ENCODE measurements at places on chromosomes 6 and 20.

GRCh38 chr6:1869308-1869707 is 259.6 kb downstream of the FOXC1 start:
- no peaks in the 10 kb centered on the region for H3K36me3 ChIP-seq
- no peak overlapping the region for H3K4me3 ChIP-seq
- DNase-seq, result no peak
- no peaks in the 10 kb centered on the region for H3K4me1 ChIP-seq
- no peak overlapping the region for H3K27ac ChIP-seq

DNA sequence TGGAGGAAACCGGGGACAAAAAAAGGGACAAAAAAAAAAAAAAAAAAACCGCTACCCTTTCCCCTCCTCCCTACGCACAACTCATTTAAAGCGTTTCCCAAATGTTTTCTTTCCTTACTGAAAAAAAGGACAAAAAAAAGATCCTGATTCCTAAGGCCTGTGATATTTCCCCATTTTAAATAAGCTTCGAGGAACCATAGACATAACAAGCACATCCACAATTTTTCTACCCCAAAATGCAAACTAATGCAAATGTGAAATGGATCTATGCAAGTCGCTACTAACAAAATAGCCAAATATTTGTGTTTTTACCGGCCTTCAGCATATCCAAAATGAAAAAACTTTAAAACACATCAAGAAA is 1.4 kb upstream of the ZNF217 start:
- H3K27ac ChIP-seq, result peak overlapping the region; percentile 81
- peaks cover 22% of the 10 kb centered on the region for H3K4me1 ChIP-seq
- no peaks in the 10 kb centered on the region for H3K36me3 ChIP-seq
- peak overlapping the region; percentile 75 for H3K4me3 ChIP-seq

DNA sequence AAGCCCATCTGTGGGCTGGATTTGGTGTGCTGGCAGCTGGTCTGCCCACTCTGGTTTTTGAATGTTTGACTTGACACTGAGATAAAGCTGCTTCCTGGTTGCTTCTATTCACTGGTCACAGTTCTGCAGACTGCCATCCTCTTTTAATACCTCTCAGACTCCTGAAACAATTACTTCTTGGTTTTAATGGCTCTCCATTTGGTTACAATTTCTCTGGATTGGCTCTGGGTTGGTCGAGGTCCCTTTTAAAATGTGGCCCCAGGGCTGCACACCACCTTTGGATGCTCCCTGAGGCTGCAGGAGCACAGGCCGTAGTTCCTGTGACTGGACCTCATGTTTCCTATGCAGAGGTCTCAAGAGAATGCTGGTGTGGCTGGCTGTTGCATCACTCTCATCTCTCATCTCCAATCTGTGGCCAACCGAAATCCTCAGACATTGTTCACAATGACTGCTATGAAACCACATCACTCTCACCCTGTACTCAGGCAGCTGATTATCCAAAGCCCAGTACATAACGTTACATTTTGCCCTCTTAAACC is 98.5 kb downstream of the INSM1 start:
- H3K27me3 ChIP-seq, result no peaks in the 10 kb centered on the region
- peak; percentile 50 for DNase-seq
- no peak overlapping the region for H3K4me3 ChIP-seq
- no peaks in the 10 kb centered on the region for H3K36me3 ChIP-seq
- no peak overlapping the region for H3K27ac ChIP-seq

DNA sequence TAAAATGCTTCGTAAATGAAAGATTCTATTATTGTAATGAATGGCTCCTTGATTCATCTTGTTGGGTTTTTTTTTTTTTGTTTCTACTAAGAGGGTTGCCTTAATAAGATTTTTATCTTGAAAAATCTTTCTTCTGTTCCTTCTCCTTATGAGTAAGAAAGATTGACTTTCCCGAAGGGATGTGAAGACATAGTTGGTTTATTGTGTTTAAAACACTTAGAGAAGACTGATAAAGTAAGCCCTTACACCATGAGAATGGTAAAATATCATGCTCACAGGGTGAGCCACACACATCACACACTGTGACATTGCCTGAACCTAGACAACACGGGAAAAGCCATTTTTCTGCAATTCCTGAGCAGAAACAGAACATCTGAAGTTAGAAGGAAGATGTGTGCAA is 317.2 kb upstream of the TCF21 start:
- H3K36me3 ChIP-seq, result no peaks in the 10 kb centered on the region
- no peak overlapping the region for H3K27ac ChIP-seq
- no peak overlapping the region for H3K4me3 ChIP-seq
- DNase-seq, result no peak
- H3K4me1 ChIP-seq, result no peaks in the 10 kb centered on the region

GRCh38 chr20:33668466-33669155 is 1.9 kb downstream of the ACTL10 start:
- H3K36me3 ChIP-seq, result no peaks in the 10 kb centered on the region
- no peak overlapping the region for H3K27ac ChIP-seq
- H3K4me1 ChIP-seq, result peaks cover 27% of the 10 kb centered on the region
- DNase-seq, result no peak
- H3K4me3 ChIP-seq, result no peak overlapping the region

- H3K4me3 ChIP-seq, result no peak overlapping the region
- H3K27ac ChIP-seq, result no peak overlapping the region
- H3K27me3 ChIP-seq, result no peaks in the 10 kb centered on the region
Observed at GRCh38 chr6:38552121-38552520, 87.6 kb downstream of the BTBD9 start.

DNA sequence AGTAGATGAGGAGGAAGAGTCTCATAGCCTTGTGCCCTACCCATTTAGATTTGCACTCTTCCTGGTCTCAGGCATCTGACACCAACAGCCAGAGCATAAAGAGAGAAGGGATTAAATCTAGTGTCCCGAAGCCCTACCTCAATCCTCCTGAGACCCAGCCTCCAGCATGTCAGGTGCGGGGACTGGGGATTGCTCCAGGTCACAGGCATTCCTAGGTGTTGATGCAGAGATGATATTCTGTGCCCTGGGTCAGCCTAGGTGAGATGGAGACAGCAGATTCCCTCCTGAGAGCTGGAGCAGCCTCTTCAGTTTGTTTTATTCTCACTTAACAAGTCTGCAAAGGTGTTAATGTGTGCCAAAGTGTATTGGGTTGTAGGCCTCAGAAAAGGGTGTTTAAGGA is 89.8 kb downstream of the ANKRD6 start:
- no peak overlapping the region for H3K4me3 ChIP-seq
- DNase-seq, result no peak
- no peaks in the 10 kb centered on the region for H3K4me1 ChIP-seq
- no peaks in the 10 kb centered on the region for H3K27me3 ChIP-seq

DNA sequence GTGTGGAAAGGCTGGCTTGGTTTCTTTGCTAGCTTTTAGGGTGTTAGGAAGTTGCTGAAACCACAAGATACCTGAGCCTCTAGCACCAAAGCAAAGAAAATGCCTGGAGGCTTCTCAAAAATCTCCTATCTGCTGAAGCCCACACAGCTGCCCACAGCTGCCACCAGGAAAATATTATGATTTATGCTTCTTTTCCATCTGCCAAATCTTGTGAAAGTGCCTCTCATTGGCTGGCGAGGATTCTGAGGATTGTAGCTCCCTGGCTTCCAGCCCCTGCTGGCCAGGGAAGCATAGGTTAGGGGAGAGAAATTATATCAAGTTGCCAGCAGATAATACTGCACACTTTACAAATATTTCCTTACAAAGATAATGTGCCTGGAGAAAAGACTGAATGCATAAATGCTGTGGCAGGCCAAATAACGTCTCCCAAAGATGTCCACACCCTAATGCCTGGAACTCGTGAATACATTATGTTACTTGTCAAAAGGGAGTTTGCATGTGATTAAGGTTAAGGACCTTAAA is 98.4 kb downstream of the MRPL14 start:
- H3K4me1 ChIP-seq, result no peaks in the 10 kb centered on the region
- no peaks in the 10 kb centered on the region for H3K36me3 ChIP-seq
- DNase-seq, result no peak
- H3K27me3 ChIP-seq, result no peaks in the 10 kb centered on the region
- no peak overlapping the region for H3K4me3 ChIP-seq

DNA sequence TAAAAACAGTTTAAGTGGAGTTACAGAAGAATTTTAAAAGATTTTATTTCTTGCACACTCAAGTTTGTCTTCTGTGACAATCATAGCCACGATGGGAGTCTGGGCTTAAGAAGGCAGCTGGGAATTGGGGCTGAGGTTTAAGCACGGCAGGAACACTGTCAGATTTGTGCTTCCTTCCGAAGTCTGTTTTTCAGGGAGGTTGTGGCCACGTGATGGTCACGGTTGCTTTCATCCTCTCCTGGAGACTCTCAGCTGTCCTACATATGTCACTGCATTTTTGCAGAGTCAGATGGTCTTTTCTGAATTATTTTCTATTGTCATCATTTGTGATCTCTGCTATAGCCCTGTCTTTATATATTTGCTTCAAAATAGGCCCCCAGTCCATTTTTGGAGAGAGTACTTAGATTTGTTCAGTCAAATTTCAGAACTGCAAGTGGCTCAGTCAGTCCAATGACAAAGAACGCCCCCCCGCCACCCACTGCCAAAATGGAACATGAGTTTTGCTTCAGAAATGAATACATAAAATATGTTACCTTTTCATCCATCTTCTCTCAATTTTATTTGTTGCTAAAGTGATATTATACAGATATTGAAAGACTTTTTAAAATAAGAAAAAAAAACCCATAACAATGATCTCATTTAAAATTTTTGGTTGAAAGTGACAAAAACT is 111.8 kb upstream of the ZFP64 start:
- no peak overlapping the region for H3K4me3 ChIP-seq
- H3K27ac ChIP-seq, result no peak overlapping the region
- no peaks in the 10 kb centered on the region for H3K36me3 ChIP-seq
- H3K27me3 ChIP-seq, result no peaks in the 10 kb centered on the region
- DNase-seq, result no peak

- H3K36me3 ChIP-seq, result no peaks in the 10 kb centered on the region
- no peak overlapping the region for H3K27ac ChIP-seq
- no peak for DNase-seq
- H3K4me3 ChIP-seq, result no peak overlapping the region
Observed at GRCh38 chr6:82866446-82866845, 199.2 kb downstream of the UBE3D start.

DNA sequence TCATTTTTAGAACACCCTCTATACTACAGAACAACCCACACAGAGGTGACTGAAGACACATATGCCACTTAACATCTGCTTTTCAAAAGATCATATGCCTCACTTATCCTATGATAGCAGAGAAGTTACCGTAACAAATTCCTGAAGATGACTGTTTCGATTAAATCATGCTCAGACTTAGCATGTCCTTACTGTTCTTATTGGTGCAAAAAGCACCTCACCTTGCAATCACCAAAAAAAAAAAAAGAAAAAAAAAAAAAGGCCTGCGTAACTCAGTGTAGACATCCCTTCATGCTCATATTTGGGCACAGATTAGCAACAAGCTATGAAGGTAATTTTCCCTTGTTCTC is 17.7 kb upstream of the DST start:
- peaks cover 15% of the 10 kb centered on the region for H3K4me1 ChIP-seq
- H3K4me3 ChIP-seq, result no peak overlapping the region
- no peaks in the 10 kb centered on the region for H3K27me3 ChIP-seq
- peak overlapping the region; percentile 46 for H3K27ac ChIP-seq
- no peak for DNase-seq

GRCh38 chr6:127959869-127960268 is 59.0 kb upstream of the THEMIS start:
- H3K4me3 ChIP-seq, result no peak overlapping the region
- no peaks in the 10 kb centered on the region for H3K4me1 ChIP-seq
- DNase-seq, result no peak
- no peak overlapping the region for H3K27ac ChIP-seq
- no peaks in the 10 kb centered on the region for H3K36me3 ChIP-seq
- no peaks in the 10 kb centered on the region for H3K27me3 ChIP-seq

DNA sequence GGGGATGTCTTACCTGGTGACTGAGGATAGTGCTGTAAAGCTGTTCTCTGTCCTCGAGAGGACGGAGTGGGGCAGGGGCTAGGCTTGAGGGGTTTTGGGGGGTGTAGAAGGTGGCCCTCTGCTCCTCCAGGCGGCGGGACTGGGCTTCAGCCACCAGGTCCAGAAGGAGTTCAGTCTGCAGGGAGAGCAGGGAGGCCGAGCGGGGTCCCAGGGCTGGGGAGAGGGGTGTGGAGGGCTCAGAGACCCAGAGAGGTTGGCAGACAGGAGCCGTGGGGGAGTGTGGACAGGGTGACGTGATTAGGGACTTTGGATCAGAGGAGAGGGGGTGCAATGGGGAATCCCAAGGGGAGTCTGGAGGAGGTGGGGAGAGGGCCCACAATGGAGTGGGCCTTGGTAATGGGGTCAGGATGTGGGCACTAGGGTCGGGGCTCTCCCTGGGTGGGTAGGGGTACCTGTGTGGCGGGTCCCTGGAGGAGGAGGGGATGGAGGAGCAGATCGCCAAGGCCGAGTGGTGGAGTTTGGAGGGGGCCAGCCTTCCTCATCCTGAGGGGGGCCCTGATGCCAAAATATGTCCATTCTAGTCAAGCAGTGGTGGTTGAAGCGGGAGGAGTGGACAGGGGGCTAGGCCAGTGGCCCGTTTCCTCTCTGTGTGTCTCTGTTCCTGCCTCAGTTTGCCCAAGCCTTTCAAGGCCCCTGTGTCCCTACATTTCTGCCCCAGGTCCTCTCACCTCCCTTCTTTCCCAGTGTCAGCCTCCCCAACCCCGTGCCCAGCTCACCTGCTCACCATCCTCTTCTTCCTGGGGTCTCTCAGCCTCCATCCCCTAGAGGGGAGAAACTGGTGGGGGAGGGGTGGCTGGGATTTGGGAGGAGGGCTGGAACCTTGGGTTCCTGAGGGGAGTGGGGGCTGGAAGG is 491 bp downstream of the GPSM3 start:
- no peaks in the 10 kb centered on the region for H3K36me3 ChIP-seq
- H3K27me3 ChIP-seq, result no peaks in the 10 kb centered on the region
- peaks cover 31% of the 10 kb centered on the region for H3K4me1 ChIP-seq
- peak overlapping the region; percentile 75 for H3K4me3 ChIP-seq

DNA sequence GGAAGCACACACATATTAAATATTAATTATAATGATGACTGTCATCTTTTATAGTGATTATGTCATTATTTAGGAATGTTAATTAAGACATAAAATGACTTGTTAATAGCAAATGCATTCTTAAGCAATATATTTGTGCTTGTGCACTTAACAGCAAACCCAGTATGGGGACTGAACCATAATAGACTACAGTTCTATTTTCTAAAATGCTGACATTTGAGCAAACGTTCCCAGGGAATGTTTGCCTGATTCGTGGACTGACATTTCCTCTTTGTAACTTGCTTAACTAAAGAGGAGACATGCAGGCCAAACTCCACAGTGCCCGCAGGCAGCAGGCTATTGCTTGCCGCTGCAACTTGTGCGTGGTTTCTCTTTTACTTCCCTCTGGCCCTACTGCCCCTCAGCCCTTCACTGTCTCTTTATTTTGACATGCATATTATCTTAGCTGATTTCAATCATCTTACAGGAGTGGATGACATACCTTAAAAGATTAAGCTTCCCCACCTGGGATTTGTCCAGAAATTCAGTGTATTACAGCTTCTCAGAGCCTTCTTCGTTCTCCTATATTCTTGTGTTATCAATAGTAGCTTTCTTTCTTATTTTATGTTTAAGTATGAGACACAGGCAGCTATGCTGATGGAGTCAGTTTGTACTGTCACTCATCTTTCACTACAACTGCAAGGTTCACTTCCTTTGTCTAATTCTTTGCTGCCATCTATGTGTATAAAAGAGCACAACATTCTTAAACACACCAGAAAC is 141.5 kb downstream of the GMDS start:
- DNase-seq, result peak; percentile 41
- no peak overlapping the region for H3K27ac ChIP-seq
- H3K4me1 ChIP-seq, result no peaks in the 10 kb centered on the region
- H3K27me3 ChIP-seq, result no peaks in the 10 kb centered on the region
- no peak overlapping the region for H3K4me3 ChIP-seq
